PC-3 (cell line): ENCODE measurements at places on chromosomes 6 and 20. TPM values are rescaled to one million over a fixed set of nuclear protein-coding genes. Genes with fewer than 3 reads are reported as not detected.

- DNase-seq: no peak
These were observed 125.7 kb downstream of the ZMYND8 start for GRCh38 chr20:47230811-47231256.

NTSR1 gene
- total RNA-seq: 7.8 and 10.6 TPM in 2 replicates

DNA sequence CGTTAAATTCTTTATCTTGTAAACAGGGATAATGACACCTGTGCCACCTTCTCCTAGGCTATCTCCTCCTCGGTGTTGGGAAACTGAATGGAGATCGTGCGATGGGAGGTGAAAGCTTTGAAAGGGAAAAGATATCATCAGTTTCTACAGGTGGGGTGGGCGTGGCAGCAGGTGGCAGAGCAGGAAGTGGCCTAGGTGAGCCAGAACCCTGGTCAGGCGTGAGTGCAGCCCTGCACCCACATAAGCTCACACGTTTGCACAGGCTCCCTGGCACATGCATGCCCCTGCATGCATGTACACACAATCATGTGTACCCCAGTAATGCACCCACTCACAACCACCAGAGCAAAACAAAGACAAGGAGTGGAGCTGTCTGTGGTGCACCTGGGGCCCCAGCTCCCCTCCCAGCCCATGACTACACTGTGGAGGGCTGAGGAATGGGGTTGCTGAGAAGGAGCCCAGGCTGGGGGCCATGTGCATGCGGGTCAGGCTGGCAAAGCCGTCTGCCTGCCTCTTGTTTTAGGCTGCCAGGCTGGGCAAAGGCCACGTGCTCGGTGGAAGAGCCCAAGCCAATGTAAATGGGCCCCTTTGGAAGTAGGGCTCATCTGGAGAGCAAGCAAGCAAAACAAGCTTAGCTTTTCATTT, 61.5 kb downstream of the TFAP2C start:
- peak; percentile 53 for DNase-seq

- DNase-seq: no peak
These were observed 121.2 kb downstream of the GMPR start for GRCh38 chr6:16359563-16359962.

RSPO4 gene
- total RNA-seq: not detected in 2 replicates

GRCh38 chr6:23154159-23154558, 584.8 kb downstream of the HDGFL1 start:
- no peak for DNase-seq

- no peak for DNase-seq
These were observed 20.1 kb upstream of the ENPP5 start for GRCh38 chr6:46190889-46191288.

GRCh38 chr6:40714576-40715564, 127.7 kb upstream of the LRFN2 start:
- peak; percentile 83 for DNase-seq

KCNK16 gene
- not detected in 2 replicates for total RNA-seq

GRCh38 chr6:43845646-43846045, 75.6 kb downstream of the VEGFA start:
- peak; percentile 25 for DNase-seq

GABRR1 gene
- not detected in 2 replicates for total RNA-seq

GRCh38 chr20:61230-61629, 26.2 kb upstream of the DEFB125 start:
- no peak for DNase-seq

DNA sequence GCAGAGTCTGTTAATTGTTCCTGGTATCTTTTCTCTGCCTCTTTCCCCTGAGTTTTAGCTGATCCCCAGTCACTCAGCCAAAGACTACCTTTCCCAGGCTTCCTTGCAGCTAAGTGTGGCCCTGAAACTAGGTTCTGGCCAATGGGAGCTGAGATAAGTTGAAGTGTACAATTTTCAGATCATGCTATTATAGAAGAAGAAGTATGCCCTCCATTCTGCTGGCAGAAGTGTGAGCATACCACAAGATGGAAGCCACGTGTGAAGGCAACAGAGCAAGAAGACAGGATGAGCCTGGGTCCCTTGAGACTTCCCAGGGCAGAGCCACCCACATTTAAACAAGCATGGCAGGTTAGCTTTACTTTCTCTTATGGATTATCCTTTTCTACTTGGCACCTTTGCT, 273.2 kb downstream of the HIVEP2 start:
- DNase-seq: no peak

DNA sequence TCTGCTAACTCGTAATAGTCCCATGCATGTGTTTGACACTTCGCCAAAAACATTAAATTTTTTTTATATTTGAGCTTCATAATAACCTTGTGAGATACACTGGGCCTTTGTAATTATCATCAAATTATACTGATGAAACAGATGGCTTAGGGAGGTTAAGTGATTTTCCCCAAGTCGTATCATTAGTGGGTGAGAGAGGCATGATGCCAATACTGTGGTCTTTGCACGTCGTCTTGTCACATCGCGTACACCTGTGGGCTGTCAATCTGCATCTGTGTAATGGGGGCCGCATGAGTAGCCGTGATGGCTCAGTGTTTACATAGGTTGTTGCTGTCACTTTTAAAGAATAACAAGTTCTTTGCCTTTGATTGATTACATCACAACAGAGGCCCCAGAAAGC, 1.7 kb downstream of the PRL start:
- no peak for DNase-seq

DNA sequence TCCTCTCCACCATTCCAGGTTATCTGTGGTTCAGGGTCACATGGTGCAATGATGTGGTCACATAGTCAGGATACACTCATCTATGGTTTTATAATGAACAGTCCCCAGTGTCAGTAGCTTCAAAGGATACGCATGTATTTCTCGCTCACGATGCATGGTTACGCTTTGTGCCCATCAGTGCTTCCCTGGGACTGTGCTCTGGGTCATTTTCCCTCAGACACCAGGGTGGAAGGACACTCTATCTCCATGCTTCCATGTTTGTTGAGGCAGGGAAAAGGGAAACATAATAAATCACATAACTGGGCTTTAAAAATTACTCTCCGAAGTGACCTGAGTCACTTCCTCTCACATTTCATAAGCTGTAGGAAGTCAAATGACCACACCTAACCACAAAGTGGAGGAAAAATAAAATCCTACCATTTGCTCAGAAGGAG, 394.8 kb upstream of the NOX3 start:
- DNase-seq: peak; percentile 78
